NCI-H69 (cell line): ENCODE measurements at places on chromosomes 5 and 9.

- no peak for DNase-seq
Measured at GRCh38 chr9:136058084-136058483, 37.0 kb downstream of the NACC2 start.

- DNase-seq, result peak; percentile 91
Measured at GRCh38 chr5:94855543-94855942, 237.1 kb downstream of the SLF1 start.

- no peak for DNase-seq
Measured at GRCh38 chr5:166497496-166498104, 1793.8 kb upstream of the WWC1 start.

DNA sequence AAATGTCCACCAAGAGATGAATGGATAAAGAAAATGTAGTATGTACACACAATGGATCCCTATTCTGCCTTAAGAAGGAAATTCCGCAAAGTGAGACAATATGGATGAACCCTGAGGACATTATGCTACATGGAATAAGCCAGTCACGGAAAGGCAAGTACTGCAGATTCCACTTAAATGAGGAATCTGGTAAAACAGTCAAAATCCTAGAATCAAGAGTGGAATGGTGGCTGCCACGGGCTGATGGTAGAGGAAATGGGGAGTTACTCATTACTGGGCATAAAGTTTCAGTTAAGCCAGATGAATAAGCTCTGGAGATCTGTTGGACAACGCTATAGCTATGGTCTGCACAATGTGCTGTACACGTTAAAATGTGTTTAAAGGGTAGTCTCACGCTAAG, 47.2 kb downstream of the STK10 start:
- no peak for DNase-seq

DNA sequence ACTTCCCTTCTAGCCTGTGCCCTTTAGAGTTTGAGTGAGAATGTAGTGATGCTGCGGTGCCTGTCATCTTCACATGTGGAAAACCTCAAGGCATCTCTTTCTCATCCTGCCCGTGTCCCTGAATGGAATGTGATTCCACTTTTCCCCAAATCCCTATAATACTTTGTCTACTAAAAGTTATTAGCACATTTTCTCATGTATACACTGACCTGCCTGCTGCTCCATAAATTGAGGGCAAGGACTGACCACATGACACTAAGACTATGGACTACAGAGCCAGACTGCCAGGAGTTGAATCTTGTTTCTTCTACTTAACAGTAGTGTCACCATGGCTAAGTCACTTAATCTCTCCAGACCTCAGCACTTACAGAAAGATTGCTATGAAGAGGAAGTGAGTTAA, 93.0 kb downstream of the TEK start:
- no peak for DNase-seq

- DNase-seq, result no peak
Measured at GRCh38 chr5:95406426-95407090, 15.4 kb downstream of the FAM81B start.

GRCh38 chr5:88979726-88980125, 96.7 kb upstream of the MEF2C start:
- DNase-seq, result no peak

DNA sequence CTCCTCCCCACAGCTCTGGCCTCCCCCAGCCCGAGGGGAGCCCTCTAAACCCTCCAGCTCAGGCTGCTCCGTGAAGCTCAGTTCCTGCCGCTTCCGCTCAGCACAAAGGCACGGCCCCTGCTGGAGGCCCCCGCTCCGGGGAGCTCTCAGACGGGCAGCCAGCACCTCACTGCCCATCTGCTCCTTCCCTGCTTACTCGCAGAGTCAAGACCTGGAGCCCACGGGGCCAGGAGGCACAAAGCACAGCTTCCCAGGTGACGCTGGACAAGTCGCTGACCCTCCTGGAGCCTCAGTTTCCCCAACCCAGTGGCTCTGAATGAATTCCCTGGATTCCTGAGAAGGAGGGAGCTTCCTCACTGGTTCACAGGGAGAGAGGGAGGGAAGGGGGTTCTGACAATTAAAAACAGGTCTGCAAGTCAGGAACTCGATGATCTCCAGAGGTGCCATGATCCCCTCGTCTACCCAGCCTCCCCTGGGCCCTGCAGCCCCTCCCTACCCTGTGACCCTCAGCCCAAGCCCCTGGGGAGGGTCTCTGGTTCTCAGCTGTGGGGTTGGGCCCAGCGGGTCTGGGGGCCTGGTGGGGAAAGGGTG, 36.2 kb downstream of the VAV2 start:
- peak; percentile 44 for DNase-seq

DNA sequence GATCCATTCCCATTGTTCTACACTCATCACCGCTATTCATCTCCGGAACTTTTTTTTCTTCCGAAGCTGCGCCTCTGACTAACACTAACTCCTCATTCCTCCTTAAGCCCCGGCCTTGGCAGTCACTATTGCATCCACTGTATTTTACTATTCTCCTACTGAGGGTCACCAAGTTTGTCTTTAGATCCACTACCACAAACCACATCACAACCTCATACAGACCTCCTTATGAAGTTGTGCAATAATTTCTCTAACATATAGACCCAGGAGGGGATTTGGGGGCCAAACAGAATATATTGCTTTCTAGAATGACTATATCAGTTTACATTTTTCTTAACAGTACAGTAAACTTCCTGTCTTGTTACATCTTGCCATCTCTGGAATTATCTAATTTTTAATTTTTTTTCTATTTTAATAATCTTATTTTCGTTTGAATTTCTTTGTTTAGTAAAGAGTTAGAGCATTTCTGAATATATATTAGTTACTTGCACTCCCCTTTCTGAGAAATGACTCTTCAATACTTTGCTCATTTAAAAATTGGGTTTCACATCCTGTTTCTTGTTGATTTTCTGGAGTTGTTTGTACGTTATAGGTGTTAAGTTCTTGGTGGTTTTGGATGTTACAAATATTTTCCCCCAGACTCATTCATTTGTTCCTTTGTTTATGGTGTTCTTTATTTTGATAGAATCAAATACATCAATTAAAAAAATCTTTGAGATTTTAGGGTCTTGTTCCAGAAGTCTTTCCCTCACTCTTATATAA, 37.1 kb downstream of the DMRT2 start:
- DNase-seq, result no peak

- DNase-seq, result peak; percentile 73
Measured at GRCh38 chr9:133023117-133023890, 7.5 kb upstream of the GTF3C5 start.

DNA sequence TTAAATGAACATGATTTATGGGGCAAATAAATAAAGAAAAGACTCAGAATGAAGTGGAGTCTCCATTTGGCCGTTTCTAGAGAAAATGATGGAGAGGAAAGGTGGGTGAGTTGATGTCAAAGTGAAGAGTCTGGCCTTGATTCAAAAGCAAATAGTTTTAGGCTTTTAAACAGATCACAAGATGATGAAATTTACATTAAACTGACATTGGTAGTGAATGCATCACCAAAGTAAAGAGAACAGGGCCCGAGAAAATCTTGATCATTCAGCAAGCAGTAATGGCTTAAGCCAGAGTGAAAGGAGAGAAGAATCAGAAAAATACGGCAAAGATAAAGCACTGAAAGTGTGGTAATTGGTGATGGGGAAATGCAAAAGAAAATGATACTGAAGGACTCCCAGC, 460.0 kb upstream of the SGCD start:
- DNase-seq, result no peak

- DNase-seq, result peak; percentile 64
Measured at GRCh38 chr9:98280162-98280561, 24.7 kb upstream of the TBC1D2 start.

- no peak for DNase-seq
Measured at GRCh38 chr9:114914139-114914538, 16.3 kb downstream of the TNFSF8 start.

DNA sequence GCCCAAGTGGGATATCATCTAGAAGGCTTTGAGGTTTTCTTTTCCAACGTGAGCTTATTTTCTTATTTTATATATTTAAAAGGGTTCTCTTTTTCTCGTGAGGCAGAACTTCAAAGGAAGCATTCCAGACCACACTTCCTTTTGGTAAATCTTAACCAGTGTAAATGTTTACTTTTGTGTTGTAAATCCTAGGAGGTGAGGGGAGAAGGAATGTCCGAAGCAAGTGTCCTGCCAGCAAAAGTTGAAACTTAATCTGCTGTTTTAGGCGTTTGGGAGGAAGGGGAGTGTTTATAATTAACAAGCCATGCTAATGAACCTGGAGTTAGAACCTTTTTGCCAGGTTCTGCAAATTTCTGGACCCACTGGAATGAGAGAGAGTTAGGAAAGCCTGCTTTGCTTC, 37.9 kb downstream of the WWC1 start:
- DNase-seq, result no peak

- no peak for DNase-seq
Measured at GRCh38 chr5:27465140-27465539, 426.8 kb upstream of the CDH9 start.
